EL (cell line): ENCODE measurements at places on chromosomes 5 and 9.

GRCh38 chr5:168637281-168637680 lies 58.1 kb upstream of the PANK3 start:
- DNase-seq = no peak

- no peak for DNase-seq
Observed at GRCh38 chr9:93246111-93246510, 62.2 kb downstream of the WNK2 start.

DNA sequence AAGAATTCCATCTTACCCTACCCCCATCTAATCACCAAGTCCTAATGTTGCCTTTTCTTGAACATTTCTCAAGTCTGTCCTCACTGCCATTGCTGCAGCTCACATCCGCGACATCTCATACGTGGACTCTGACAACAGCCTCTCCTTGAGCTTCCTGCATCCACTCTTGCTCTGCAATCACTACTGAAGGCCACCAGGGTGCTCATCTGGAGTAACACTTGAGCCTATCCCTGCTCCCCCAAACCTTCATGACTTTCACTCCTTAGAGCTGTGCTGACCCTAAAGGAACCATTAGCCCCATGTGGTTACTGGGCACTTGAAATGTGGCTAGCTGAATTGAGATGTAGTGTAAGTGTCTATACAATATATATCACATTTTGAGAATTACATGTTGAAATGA lies 46.4 kb upstream of the CTXN3 start:
- no peak for DNase-seq

DNA sequence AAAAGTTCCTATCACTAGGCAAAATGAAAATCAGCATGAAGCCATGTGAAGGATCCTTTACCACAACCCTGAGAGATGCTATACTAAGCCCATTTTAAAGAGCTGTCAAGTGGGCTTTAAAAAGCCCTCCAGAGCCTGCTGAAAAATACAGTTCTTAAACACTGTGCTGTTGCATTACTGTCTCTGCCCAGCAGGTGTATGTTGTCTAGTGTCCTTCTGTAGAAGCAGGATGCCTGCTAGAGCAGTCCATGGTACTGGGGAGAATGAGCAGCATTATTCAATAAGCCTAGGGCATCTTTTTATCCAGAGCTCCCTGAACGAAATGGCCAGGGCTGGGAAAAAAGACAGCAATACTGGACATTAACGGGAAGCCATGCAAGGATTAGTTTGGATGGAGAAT lies 126.2 kb upstream of the PLCXD3 start:
- peak; percentile 13 for DNase-seq

DNA sequence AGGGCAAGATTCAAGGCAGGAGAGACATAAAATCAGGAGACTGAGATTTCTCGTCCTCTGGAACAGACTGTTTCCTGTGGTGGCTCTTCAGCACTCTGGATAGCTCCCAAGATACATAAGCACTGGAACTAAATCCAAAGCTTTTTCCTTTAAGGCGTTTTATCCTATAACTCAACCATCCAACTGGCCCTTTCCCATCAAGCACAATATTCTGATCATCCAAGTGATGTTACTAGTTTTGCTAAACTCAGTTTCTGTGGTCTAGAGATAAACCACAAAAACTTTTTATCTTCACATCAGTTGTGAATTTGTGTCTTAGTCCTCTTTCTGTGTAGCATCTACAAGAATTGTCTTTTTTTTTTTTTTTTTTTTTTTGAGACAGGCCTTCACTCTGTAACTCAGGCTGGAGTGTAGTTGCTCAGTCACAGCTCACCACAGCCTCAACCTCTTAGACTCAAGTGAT lies 299.4 kb downstream of the COX7C start:
- DNase-seq = peak; percentile 52

DNA sequence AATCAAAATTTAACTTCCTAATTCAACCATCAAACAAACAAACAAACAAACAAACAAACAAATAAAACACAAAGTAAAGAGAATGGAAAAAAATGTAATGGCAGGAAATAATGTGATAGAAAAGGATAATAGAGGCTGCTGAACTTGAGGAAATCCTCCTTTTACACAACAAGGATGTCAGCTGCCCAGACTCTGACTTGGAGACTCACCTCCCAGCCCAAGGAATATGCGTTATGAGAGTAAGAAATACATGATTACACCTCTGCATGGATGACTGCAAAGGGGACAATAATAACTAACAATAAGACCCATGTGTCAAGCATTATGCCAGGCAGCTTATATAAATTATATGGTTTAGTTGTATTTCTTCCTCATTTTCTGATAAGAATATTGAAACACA lies 46.6 kb upstream of the JAK2 start:
- DNase-seq = no peak

- DNase-seq = no peak
Observed at GRCh38 chr5:37043693-37044092, 167.1 kb downstream of the NIPBL start.
